ENCODE measurements at places on chromosomes 16 and 17. TPM values are rescaled to one million over a fixed set of nuclear protein-coding genes. Genes with fewer than 3 reads are reported as not detected.

DNA sequence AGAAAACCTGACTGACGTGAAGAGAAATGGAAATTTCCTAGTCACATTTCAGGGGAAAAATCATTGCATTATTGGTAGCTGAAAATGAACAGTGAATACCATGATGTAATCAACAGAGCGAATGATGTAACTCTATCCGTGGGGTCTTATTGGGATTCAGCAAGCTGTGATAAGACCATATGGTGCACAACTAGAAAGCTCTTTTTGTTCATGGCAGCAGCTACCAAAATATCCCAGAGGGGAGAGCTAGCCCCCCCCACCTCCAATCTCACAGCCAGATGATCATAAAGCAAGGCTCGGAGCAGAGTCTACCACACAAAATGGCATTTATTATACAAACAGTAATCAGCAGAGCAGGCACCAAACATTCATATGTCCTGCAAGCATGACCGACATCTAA, 22.2 kb upstream of the DNAH17 start:
- no peaks in the 10 kb centered on the region for H3K36me3 ChIP-seq
- H3K27me3 ChIP-seq = peaks cover 6% of the 10 kb centered on the region
- no peak overlapping the region for H3K27ac ChIP-seq
- H3K4me3 ChIP-seq = no peak overlapping the region

The CHTF18 gene
- 119 TPM for total RNA-seq

The MYH13 gene
- total RNA-seq = not detected

The KRT10 gene
- 29.1 TPM for total RNA-seq

GRCh38 chr17:65092262-65092661, 35.7 kb upstream of the GNA13 start:
- H3K27me3 ChIP-seq = peaks cover 12% of the 10 kb centered on the region
- no peak overlapping the region for H3K27ac ChIP-seq
- H3K4me3 ChIP-seq = no peak overlapping the region
- no peaks in the 10 kb centered on the region for H3K36me3 ChIP-seq
- DNase-seq = no peak
- H3K4me1 ChIP-seq = peaks cover 11% of the 10 kb centered on the region

The KRTAP9-2 gene
- total RNA-seq = not detected

DNA sequence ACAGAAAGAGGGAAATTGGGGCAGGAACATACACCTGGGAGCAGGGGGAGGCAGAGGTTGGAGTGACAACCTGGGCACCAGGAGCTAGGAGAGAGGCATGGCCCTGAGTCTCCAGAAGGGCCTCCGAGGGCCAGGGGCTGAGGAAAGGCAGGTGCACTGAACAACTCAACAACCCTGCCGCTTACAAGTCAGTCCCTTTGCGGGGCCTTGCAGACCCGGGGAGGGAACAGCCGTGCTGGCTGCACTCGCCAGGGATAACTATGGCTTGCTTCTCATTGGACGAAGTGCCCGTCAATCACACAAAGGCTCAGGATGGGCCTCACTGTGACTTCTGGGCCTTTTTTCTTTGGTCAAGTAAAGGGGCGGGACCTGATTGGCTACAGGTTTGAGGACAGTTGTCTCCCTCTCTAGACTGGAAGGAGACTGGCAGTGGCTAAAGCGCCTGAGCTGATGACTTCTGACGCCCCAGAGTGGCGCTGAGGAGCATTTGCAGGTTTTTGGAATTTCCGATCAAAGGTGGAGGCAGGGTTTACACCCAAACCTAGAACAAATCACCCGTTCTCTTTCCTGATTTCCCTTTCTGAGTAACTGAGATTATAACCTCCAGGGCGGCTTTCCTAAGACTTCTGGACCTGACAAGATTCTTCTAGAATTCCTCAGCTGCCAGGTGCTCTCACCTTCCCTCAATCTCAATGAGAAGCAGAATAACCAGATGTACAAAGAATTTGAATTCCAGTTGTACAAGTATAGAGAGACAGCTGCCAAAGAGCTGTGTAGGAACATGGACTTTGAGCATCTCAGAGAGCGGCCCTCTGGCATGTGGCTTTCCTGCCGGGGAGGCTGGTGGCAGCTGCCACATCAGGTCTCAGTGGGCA, 27.6 kb upstream of the ST6GALNAC2 start:
- H3K27ac ChIP-seq = no peak overlapping the region
- DNase-seq = no peak
- H3K27me3 ChIP-seq = peaks cover 5% of the 10 kb centered on the region
- no peaks in the 10 kb centered on the region for H3K36me3 ChIP-seq

- peaks cover 4% of the 10 kb centered on the region for H3K4me1 ChIP-seq
- H3K36me3 ChIP-seq = no peaks in the 10 kb centered on the region
- no peak for DNase-seq
- H3K27ac ChIP-seq = no peak overlapping the region
Measured at GRCh38 chr17:45782889-45783592, 1.1 kb upstream of the CRHR1 start.

DNA sequence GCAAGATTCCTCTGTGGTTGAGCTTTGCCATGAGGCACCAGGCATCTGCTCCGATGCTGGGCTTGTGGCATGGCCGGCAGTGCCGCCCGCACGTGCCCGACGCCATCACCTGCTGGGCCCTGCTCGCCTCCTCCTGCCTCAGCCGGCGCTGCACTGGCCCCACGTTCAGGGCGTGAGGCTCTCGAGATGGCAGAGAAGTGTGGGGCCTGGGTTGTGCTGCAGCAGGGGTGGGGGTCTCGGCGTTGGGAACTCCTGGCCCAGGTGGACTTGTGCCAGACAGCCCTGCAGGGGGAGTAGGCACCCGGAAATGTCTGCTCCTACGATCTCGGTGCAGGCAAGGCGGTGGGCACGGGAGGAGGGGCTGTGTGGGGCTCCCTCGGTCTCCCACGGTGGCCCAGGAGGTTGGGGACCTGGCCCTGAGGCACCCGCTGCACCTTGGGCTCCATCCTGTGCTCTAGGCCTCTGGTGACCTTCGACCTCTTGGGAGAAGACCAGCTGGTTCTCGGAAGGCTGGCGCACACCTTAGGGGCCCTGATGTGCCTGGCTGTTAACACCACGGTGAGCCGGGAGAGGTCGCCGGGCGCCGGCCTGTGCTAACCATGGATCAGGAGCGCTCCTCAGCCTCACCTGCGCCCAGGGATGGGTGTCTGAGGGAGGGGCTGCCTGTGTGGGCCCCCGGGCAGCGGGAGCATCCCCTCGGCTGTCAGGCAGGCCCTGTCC, 13.5 kb downstream of the TELO2 start:
- H3K36me3 ChIP-seq = peaks cover 20% of the 10 kb centered on the region
- H3K27me3 ChIP-seq = no peaks in the 10 kb centered on the region
- H3K4me1 ChIP-seq = no peaks in the 10 kb centered on the region
- no peak overlapping the region for H3K27ac ChIP-seq

DNA sequence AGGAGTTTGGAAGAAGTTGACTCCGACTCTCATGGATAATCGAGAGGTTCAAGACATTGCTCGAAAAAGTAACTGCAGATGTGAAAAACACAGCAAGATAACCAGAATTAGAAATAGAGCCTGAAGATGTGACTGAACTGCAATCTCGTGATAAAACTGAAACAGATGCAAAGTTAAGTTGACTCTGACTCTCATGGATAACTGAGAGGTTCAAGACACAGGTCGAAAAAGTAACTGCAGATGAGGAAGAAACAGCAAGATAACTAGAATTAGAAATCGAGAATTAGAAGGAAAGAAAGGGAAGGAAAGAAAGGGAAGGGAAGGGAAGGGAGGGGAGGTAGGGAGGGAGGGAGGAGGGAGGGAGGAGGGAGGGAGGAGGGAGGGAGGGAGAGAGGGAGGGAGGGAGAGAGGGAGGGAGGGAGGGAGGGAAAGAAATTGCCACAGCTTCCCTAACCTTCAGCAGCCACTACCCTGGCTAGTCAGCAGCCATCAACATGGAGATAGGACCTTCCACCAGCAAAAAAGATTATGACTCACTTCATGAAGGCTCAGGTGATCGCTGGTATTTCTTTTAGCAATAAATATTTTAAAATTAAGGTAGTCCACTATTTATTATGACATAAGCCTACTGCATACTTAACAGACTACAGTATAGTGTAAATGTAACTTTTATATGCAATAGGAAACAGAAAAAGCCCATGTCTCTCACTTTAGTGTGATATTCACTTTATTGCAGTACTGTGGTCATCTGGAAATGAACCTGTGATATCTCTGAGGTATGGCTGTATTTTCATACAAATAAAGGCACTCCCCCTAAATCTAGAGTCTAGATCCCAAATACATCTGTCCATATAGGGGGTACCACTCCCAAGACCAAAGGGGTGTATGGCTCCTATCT, 68.3 kb downstream of the KANSL1 start:
- H3K27me3 ChIP-seq = no peaks in the 10 kb centered on the region
- no peak overlapping the region for H3K4me3 ChIP-seq
- peaks cover 35% of the 10 kb centered on the region for H3K36me3 ChIP-seq
- no peak for DNase-seq
- H3K27ac ChIP-seq = no peak overlapping the region
- H3K4me1 ChIP-seq = peaks cover 46% of the 10 kb centered on the region

The TNFSF12 gene
- total RNA-seq = 31.8 TPM

The TPPP3 gene
- total RNA-seq = not detected

The IRX3 gene
- 0.74 TPM for total RNA-seq

DNA sequence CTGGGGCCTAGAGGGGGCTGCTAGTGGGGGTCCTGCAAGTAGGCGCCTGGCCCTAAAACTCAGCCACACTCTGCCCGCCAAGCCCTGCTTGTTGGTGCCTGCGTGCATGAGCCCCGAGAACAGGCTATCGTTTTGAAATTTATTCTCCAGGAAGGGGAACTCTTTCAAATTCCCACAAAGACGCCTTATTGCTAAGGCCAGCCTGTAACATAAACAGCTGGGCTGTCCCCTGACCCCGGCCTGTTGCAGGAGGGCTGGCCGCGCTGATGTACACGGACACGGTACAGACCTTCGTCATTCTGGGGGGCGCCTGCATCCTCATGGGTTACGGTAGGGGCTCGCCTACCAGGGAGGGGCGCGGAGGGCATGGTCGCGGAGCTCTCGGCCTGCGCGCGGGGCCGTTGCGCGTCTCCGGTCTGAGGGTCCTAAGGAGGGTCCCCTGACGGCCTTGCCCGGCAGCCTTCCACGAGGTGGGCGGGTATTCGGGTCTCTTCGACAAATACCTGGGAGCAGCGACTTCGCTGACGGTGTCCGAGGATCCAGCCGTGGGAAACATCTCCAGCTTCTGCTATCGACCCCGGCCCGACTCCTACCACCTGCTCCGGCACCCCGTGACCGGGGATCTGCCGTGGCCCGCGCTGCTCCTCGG, 4.3 kb downstream of the SLC5A2 start:
- H3K4me1 ChIP-seq = peaks cover 3% of the 10 kb centered on the region
- DNase-seq = no peak
- H3K27me3 ChIP-seq = peaks cover 13% of the 10 kb centered on the region
- peak overlapping the region; percentile 82 for H3K4me3 ChIP-seq
- H3K27ac ChIP-seq = no peak overlapping the region
- peaks cover 10% of the 10 kb centered on the region for H3K36me3 ChIP-seq

DNA sequence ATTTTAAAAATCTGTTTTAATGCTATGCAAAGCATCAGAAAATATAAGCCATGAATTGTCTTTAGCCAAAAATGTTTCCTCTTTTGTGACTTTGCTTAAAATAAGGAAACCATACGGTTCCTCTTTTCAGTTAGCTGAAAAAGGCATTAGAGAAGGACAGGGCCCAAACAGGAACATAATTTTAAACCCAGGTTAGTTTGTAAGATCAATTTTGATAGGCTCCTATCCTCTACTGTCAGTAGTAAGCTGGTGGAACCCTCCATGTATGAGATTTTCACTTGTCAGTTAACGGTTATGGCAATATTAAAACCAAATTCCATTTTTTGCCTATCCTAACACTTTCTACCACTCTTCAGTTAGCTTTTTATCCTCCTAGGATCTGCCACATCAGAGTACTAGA, 4.3 kb downstream of the EVI2B start:
- DNase-seq = no peak
- peaks cover 50% of the 10 kb centered on the region for H3K4me1 ChIP-seq
- H3K4me3 ChIP-seq = peak overlapping the region; percentile 86
- no peaks in the 10 kb centered on the region for H3K27me3 ChIP-seq

The VTN gene
- 0.23 TPM for total RNA-seq

The OR1A1 gene
- total RNA-seq = not detected

DNA sequence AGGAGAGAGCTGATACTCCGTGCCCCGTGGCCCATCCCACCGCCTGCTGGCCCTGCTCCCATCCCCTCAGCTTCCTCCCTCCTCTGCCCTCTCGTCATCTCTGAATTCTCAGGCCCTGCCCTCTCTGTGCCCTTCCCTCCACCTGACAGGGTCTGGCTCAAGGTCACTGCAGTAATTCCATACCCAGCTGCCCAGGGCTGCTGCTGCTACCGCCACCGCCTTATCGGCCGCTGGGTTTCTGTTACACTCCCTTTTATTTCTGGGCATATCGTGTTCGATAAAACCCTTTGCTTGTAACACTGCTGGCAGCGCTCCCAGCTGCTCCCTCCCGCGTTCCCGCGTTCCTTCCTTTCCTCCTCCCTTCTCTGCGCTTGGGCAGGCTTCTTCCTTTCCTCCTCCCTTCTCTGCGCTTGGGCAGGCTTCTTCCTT, 1.2 kb downstream of the EPN3 start:
- no peak overlapping the region for H3K27ac ChIP-seq
- peaks cover 46% of the 10 kb centered on the region for H3K27me3 ChIP-seq
- H3K4me3 ChIP-seq = no peak overlapping the region
- H3K4me1 ChIP-seq = peaks cover 12% of the 10 kb centered on the region

GRCh38 chr16:19174478-19174877, 6.4 kb downstream of the SYT17 start:
- no peak overlapping the region for H3K4me3 ChIP-seq
- peaks cover 31% of the 10 kb centered on the region for H3K27me3 ChIP-seq
- no peak overlapping the region for H3K27ac ChIP-seq
- no peak for DNase-seq
- H3K4me1 ChIP-seq = no peaks in the 10 kb centered on the region
- H3K36me3 ChIP-seq = no peaks in the 10 kb centered on the region

DNA sequence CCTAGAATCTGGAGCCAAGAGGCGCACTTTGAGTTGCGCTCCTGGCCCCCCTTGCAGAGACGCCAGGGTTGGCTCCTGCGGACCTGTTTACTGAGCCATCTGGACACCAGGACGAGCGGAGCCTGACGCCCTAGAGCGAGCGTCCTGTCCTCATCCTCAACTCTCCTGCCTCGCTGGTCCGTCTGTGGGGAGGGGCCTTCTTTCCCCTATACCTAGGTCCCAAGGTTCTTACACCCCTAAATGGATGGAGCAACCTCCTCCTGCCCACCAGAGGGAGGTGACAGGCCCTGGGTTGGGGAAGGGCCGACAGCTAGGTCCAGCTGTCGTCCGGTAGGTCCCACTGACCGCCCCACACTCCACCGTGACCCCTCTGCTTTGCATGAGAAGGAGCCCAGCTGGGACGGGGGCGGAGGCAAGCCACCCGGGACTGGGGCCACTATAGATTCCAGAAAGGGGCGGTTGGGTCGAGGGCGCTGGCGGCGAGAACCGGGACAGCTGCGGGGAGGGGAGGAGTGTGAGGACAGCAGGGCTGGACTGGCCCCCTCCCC, 3.1 kb upstream of the LHX1 start:
- H3K36me3 ChIP-seq = no peaks in the 10 kb centered on the region
- peaks cover 88% of the 10 kb centered on the region for H3K27me3 ChIP-seq
- H3K4me3 ChIP-seq = no peak overlapping the region
- peak overlapping the region; percentile 29 for H3K27ac ChIP-seq
- H3K4me1 ChIP-seq = peaks cover 23% of the 10 kb centered on the region

GRCh38 chr16:84546669-84547545, 42.4 kb upstream of the MEAK7 start:
- H3K27me3 ChIP-seq = no peaks in the 10 kb centered on the region
- DNase-seq = no peak
- H3K4me3 ChIP-seq = peak overlapping the region; percentile 72
- peaks cover 49% of the 10 kb centered on the region for H3K4me1 ChIP-seq
- H3K36me3 ChIP-seq = peaks cover 43% of the 10 kb centered on the region

The CCDC40 gene
- not detected for total RNA-seq

GRCh38 chr16:16032271-16032979, 83.0 kb downstream of the ABCC1 start:
- H3K4me3 ChIP-seq = no peak overlapping the region
- peak overlapping the region; percentile 73 for H3K27ac ChIP-seq
- H3K36me3 ChIP-seq = peaks cover 65% of the 10 kb centered on the region
- no peaks in the 10 kb centered on the region for H3K27me3 ChIP-seq
- peaks cover 30% of the 10 kb centered on the region for H3K4me1 ChIP-seq

The CSF3 gene
- total RNA-seq = not detected
